ENCODE measurements at places on chromosomes 6 and 20.

DNA sequence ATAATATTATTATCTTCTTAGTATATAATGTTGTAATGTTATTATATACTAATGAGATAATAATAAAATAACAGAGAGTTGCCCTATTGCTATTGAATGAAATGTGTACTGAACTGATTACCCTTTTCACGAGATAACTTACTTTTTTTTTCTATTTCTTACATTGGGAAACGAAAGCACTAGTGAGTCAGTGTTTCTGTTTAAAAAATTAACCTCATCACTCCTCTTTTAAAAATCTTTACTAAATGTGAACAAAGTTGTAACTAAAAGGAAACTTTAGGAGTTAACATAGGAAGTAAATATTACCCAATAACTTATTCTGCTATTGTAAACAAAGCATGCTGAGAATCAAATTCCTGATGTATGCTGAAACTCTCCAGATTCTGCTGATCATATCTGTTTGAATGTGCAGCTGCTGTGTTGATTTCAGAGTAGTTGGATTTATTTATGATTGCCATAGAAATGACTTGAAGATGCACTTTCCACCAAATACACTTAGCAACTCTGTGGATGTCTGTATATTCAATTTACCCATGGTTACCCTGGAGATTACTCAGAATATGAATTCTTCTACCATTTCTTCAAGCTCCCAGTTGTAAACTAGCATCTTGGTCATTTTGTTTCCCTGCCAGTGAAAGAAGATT is 523.4 kb downstream of the TENT5A start:
- ATAC-seq, result no peak

GRCh38 chr20:44911264-44911921 is 1.5 kb downstream of the PABPC1L start:
- no peak for ATAC-seq

DNA sequence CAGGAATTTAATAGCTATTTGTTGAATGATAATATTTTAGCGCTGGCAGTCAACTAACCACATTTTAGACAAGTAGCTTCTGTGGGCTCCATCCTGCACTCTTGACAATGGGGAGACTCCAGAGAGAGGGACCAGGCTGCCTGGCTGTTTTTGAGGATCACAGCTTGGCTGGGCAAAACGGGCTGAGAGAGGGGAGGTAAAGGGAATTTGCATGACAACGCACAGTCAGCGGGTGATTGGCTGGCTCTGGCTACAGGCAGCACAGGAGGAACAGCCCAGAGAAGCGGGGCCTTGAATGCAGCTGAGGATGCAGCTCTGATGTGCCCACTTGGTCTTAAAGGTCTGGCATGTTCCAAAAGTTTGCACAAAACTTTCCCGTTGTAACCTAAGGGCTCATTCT is 41.2 kb downstream of the LRFN2 start:
- ATAC-seq, result no peak

DNA sequence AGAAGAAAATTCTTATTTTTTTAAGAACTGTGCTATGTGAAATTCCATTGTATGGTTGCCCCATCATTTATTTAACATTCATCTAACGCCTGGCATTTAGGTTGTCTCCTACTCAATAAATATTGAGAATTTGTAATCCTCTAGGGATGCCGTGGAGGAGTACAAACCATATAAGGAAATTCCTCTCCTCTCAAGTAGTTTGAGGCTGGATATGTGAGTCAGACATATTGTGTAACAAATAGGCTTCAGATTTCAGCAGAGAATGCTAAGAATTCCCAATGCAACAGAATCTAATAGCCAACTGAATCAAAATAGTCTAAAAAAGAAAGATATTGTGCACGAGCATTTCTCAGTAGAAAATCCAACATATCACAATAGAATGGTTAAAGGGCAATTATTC is 174.7 kb downstream of the OTOR start:
- ATAC-seq, result no peak

DNA sequence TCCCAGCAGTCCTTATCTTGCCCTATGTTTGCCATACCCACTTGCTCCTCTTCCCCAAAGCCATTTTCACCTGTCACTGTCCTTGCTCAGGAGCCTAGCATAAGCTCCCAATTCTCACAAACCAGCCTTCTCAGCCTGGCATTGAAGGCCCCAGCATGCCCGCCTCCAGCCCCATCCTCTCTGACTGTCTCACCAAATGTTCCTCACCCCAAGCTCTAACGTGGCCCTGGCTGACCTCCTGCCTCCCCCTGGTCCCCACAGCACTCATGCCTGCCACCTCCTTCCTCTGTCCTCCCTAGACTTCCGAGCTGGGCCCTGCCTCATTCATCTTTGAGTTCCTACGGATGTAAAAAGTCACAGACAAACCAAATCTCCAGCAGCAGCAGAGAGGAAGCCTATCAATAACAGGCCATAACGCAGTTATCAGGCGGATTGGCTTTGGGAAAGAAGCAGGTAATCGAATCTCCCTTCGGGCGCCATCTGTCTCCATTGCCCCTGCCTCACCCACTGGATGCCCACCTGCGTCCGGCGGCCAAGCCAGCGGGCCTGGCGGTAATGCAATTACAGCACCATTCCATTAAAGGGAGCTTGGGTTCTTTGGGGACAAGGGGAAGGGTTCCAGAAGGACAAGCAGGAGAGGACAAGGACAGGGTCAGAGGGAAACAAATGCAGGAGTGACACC is 104.4 kb downstream of the MRPL14 start:
- ATAC-seq, result no peak

DNA sequence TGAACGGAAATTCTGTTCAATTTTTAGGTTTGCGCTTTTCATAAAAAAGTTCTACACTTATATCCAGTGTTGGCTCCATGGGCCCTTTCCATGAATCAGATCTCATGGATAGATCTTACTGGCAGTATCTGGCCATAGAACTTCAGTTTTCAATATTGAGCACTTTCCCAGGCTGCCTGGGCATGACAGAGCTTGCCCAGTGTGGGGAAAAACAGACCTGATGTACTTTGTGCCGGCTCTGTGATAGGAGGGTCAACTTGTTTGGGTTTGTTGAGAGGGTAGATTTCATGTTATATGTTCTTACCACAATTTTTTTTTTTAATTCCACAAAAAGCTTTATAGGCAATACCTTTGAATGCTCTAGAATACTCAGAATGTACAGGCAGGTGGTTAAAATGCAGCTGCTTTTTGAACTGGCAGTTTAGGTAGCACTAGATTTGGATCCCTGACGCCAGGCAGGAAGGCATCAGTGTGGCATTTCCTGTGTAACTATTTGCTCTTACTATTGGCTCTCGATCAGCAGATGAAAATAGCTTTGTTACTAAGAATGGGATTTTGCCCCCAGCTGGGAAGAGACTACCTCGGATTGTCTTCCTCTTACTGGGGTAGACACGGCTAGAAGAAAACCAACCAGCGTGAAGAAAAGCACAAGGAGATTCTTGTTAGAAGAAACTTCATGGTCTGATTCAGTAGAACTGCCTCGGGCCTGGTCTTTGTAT is 404.9 kb upstream of the SOX4 start:
- ATAC-seq, result no peak

DNA sequence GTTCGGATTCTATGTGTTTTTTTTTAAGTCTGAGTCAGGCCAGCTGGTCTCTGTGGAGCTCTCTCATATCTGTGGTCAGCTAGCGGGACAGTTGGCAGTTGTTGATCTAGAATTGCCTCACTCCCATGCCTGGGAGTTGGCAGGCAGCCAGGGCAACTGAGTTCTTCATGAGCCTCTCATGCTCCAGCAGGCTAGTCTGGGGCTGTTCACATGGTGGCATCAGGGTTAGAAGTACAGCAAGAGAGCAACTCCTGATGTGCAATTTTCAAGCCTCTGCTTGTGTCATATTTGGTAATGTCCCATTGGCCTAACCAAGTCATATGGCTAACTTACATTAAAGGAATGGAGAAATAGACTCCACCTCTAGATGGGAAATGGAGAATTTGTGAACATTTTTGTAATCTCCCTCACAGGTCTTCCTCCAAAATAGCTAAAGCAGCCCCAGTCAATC is 6.7 kb upstream of the IFT52 start:
- no peak for ATAC-seq

GRCh38 chr6:42104095-42104803 is 38.2 kb downstream of the C6orf132 start:
- peak; percentile 52 for ATAC-seq

DNA sequence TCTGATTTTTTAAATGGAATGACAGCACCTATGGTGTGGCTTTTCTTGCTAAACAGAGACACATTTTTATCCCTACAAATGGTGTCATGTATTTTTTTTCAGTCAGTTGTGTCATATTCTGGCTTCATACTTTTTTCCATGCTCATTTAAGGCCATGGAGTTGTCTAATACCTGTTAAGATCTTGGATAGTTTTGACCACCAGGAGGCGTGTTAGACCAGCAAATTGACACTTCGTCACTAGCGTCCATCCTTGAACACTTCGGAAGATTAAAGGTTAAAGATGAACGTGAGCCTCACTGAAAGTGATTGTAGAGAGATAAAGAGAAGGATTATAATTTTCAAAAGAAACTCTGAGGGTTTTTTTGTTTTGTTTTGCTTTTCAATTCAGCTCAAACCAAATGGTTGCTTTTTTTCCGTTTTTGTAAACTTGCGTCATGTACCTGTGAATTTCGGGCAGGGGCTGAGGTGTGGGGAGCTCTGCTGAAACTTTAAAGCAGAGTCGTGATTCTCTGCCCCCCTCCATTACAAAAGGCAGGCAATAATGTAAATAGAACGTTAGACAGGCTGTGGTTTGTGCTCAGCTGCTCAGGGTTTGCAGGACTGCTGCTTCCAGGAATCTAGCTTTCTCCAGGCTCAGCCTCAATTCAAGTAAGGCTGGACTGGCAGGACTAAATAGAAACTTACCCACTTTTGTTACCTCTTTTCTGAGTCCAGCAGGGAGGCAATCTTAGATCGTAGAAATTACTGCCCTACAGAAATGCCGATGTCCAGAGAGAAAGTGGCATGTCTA is 245.1 kb downstream of the FOXA2 start:
- peak; percentile 34 for ATAC-seq

DNA sequence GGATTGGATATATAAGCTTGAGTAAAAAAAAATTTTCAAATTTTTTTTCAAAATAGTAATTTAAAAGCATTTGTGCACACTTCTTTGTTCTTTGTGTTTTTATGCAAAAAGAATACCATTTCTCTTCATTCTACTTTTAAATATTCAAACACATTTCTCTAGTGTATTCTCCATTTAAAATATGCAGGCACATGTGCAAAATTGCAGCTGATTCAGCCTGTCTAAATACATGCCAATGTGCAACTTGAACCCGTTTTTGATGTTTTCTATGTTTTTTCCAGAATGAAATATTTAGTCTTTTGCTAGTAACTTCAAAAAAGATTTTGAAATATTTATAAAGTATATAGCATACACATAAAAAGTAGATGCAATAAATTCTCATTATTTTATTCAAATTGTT is 411.8 kb downstream of the MMUT start:
- no peak for ATAC-seq

DNA sequence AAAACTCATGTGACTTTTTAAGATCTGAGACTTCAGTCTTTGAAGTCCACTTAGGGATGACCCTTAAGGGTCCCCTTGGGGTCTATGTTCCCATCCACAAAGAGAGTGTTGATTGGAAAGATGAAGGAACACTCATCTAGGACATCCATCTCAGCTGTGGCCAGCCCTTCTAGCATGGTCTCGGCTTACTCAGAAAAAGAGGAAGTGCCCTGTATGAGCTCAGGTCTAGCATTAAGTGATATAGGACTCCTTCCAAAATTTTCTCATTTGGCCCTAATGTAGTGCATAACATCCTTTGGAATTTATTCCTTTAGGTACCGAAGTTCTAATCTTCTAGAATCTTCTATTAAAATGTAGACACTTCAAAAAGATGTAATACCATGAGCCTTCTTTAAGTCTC is 77.4 kb downstream of the NDUFAF5 start:
- no peak for ATAC-seq

GRCh38 chr6:45965792-45966191 is 49.9 kb downstream of the CLIC5 start:
- ATAC-seq, result no peak

DNA sequence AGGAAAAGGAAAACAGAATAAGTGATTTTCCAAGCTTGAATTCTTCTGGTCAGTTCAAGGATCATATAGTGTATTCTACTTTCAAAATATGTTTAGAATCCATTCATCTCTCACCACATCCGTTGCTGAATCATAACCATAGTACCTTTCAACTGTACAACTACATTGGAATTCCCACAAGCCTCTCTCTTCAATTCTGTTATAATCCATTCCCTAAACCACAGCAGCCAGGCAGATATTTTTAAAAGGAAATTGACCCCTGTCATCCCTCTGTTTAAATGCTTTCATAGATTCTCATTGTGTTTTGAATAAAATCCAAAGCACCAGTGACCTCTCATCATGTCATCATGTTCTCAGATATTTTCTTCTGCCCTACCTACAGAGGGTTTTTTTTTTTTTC is 412.7 kb downstream of the GRIK2 start:
- no peak for ATAC-seq

Data from activated T-helper 17 cell treated with anti-CD3 and anti-CD28 coated beads, Interleukin-2, amount 50 U/mL, for 72 hours (primary cell).